ENCODE measurements at places on chromosomes 4 and X.

GRCh38 chr4:40292313-40292759, 42.8 kb upstream of the CHRNA9 start:
- no peak for DNase-seq

- DNase-seq = no peak
Observed at GRCh38 chrX:71671043-71671780, 3.9 kb downstream of the LOC101059915 start.

- no peak for DNase-seq
Observed at GRCh38 chrX:134636851-134637250, 21.4 kb downstream of the PLAC1 start.

- DNase-seq = no peak
Observed at GRCh38 chr4:39514888-39515401, 12.3 kb downstream of the UGDH start.

GRCh38 chr4:109078724-109079123, 223.7 kb downstream of the COL25A1 start:
- no peak for DNase-seq

DNA sequence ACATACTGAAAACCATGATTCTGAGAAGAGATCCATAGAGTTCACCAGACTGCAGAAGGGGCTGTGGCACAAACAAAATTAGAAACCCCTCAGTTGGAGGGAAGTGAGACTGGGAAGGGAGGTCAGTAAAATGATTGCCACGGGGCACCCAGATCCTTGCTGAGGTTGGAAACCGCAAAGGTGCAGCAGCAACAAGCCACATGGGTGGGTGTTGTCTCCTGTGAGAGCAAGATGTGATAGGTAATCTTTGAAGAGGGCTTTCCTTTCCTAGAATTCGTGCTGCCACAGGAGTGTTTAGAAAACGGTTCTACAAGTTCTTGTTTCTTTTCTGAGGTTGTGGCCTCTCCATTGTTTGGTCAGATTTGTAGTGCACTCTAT, 85.5 kb downstream of the NFKB1 start:
- no peak for DNase-seq

DNA sequence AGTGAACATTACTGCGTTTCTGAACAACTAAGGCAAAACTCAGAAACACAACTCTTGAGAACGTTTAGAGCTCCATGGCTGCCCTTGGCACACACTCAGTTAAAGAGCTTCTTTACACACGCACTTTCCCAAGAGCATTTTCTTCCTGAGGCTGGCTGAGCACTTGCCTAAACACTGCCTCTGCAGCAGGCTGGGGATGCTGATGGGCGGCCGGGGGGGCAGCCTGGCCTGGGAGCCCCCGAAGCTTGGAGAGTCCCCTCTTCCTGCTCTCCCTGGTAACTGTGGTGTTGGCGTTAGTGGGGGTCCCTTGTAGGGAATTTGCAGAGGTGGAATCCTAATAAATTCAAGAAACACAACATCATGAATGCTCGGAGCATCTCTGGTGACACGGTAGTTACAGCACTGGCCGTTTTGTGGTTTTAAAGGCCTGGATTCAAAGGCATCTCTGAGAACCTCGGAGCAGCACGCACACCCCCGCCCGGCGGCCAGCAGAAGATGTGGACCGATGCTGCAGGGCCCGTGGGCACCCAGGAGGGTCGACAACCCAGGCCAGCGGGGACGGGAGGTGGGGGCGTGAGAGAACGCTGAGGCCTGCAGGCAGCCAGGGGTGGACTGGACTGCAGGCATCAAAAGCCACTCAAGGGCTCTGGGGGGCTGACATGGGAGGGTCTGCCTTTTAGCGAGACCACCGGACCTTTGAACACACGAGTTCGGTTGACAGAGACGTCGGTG, 45.4 kb downstream of the FGFRL1 start:
- no peak for DNase-seq

DNA sequence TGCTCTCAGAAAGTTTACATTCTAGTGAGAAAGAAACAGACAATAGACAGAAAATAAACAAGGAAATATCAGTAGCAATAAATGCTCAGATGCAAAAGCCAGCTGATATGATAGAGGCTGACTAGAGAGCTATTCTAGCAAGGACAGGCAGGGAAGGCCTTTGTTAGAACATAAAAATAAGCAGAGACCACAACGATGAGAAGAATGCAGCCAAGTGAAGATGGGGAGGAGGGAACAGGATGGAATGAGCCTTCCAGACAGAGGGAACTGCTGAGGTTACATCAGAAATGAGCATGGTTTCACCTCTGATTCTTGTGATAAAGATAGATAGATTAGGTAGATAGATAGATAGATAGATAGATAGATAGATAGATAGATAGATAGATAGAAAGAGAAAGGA, 7.6 kb upstream of the SOWAHB start:
- DNase-seq = no peak

DNA sequence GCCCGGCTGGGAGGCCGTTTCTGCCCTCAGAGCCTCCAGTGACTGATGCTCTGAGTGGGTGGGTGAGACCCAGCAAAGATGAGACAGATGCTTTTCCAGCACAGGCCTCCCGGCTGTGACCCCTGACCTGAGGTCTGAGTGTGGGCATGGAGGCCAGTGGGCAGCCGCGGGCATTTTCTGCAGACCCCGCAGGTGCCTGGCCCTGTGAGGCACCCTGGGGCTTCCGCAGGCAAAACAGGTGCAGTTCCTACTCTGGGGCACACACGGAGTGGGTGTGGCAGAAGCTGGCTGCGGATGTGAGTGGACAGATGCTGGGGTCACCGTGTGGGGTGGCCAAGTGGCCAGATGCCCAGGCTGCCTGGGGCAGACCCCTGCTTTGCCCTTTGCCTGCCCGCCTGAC, 14.8 kb downstream of the HTRA3 start:
- no peak for DNase-seq

DNA sequence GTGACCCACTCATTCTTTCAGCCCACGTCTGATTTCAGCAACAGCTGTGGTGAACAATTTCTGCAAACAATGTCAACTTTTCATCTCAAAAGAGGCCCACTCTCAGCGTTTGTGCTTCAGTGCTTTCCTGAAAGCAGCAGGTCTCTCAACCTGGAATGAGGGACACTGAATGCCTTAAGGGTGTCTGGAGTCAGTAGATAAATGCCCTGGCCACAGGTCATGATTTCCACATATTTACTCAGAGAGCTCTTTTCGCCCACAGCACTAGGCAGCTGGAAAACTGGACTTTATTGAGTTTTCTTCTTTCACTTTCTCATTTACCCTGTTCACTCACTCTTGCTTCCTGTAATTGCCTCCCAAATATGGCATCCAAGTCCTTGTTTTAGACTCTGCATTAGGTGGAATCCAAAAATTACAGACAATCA, 52.8 kb downstream of the NPFFR2 start:
- DNase-seq = no peak

DNA sequence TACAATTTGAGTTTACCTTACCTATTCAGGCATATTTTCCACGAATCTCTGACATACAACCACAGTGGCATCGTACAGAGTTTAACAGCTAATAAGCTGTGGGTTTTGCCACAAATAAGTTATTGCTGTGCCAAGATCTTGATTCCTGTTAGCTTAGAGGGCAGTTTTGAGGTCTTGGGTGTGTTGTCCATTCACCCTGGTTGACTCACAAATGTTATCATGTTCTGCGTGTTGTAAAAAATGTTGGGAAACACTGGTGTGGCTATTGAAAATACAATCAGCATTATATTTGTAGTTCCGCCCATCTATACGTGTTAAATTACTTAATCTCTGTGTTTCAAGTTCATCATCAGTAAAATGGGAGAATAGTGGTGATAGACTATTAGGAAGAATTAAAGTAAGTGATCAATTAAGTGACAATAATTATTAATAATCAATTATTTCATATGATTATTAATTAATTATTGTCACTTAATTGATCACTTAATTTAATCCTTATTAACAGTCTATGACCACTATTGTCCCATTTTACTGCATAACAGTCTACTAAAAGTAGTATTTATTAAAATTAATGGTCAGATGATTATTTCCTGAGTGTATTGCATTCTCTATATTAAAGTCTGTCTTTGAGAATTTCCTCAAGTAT, 96.3 kb downstream of the TMA16 start:
- DNase-seq = no peak

- no peak for DNase-seq
Observed at GRCh38 chrX:38004046-38004445, 2.3 kb upstream of the SYTL5 start.

- no peak for DNase-seq
Observed at GRCh38 chrX:99073551-99073950, 1336.5 kb downstream of the PCDH19 start.

GRCh38 chr4:102505708-102506107, 4.5 kb downstream of the NFKB1 start:
- DNase-seq = no peak

- no peak for DNase-seq
Observed at GRCh38 chrX:33330798-33331197, 119.4 kb upstream of the DMD start.

GRCh38 chr4:169210504-169211118, 60.1 kb downstream of the SH3RF1 start:
- DNase-seq = no peak

- DNase-seq = no peak
Observed at GRCh38 chr4:165799384-165799815, 73.6 kb upstream of the TLL1 start.

- DNase-seq = no peak
Observed at GRCh38 chr4:188127214-188127874, 11.9 kb upstream of the TRIML1 start.

GRCh38 chrX:147891896-147892295, 19.8 kb upstream of the FMR1 start:
- DNase-seq = no peak

DNA sequence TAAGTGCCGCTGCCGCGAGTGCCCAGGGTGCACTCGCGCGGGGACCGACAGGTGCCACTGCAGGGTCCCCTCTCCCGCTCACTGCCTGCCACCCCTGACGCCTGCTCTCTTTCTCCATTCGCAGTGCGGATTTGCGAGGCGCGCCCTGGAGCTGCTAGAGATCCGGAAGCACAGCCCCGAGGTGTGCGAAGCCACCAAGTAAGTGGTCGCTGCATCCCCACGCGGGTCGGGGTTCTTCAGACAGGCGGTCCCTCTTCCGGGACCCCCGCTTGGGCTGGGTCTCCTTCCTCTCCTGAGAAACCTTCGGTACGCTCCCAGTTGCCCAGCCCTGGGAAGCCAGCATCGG, 547 bp downstream of the GUCY1A1 start:
- no peak for DNase-seq

GRCh38 chrX:25028726-25029125, 13.0 kb upstream of the ARX start:
- DNase-seq = no peak

DNA sequence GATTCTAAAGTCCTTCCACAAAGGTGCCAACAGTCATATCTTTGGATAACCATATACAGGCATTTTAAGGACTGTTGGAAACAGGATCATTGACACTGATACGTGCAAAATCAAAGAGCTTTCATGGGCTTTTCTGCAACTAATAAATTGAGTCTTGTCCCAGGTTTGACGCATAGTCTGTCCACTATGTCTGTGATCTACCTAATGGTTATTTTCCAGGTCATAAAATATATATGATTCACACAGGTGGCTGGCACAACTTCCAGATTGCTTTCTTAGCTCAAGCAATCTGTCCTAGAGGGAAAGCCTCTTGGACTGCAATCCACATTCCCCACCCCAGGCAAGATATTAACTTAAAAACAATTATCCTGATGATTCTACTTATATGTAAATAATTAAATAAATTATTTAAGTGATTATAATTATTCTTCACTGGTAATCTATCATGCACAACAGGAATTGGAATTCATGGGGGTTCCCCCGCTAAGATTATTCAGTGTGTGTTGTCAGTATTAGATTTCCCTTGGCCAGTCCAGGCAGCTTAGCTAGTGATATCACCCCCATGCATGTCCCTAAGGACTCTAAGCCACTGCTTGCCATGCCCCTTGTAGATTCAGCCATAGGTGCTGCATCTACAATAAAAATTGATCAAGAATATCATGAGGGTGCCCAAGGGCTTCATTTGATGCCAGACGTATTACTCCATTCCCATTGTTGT, 97.8 kb downstream of the TLL1 start:
- DNase-seq = no peak

GRCh38 chr4:87006426-87006675, 71.5 kb downstream of the AFF1 start:
- peak; percentile 87 for DNase-seq

DNA sequence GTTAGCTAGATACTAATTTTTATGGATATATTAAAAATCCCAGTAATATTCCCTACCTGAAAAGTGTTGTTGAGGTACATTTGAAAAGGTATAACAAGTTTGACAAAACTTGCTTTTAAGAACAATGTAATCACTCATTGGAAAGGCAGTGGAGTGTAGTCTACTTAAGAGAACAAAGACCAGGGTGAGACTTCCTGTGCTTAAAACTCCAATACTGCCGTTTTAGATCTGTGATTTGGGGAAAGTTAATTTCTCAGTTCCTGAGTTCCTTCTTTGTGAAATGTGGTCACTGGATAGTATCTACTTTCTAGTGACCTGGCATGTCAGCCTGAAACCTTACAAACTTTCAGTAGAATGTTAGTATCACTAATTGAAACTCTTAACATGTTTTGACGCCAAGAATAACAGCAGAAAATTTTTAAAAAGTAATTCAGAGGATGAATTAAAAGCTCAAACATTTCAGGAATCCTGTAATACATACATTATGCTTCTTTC, 56.8 kb downstream of the PCDH7 start:
- no peak for DNase-seq

DNA sequence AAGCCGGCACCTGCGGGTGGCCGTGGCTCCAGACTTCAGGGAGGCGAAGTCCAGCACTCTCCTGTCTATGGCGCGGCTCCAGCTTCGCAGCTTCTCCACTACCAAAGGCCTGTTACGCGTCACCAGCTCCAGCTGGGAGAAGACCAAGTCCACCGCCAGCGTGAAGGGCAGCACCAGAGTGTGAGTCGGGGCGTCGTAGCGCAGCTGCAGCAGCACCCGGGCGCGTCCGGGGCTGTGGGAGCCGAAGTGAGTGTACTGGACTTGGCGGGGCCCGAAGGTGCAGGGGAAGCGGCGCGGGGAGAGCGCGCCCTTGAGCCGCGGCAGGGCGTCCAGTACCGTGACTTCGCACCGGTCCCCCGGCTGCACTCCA, 444 bp downstream of the FREM3 start:
- DNase-seq = no peak

- no peak for DNase-seq
Observed at GRCh38 chr4:137069473-137069872, 462.8 kb downstream of the PCDH18 start.

DNA sequence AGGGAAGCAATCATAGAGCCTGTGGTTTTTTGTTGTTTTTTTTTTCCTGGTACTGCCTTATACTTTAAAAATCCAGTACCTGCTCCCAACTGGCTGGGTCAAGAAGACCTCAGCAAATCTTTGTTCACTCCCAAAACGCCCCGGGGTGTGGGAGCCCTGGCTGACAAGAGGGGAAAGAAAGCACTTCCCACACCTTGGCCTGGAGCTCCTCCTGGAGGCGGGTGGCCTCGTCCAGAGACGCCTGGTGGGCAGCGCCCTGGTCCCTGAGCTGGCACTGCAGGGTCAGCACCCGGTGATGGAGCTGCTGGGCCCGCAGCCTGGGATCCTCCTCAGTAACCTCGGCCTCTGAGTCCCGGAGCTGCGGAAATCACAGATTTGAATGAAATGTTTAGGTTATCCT, 38.2 kb downstream of the C4orf50 start:
- no peak for DNase-seq

Data from NCI-H2029 treated with DMSO at 0.1 percent for 48 hours (cell line).